ENCODE measurements at places on chromosomes 3 and 15. TPM values are rescaled to one million over a fixed set of nuclear protein-coding genes. Genes with fewer than 3 reads are reported as not detected.

Gene OSTN
- not detected for total RNA-seq

Gene NPAP1
- not detected for total RNA-seq

Gene DAPK2
- 1.5 TPM for total RNA-seq

Gene SMCO1
- not detected for total RNA-seq

Gene BFSP2
- not detected for total RNA-seq

Gene PRR20G
- total RNA-seq: not detected

Gene SLC28A2
- total RNA-seq: not detected

Gene GOLGA8S
- total RNA-seq: 0.17 TPM

Gene CACNA2D2
- 1.2 TPM for total RNA-seq

Gene EPM2AIP1
- total RNA-seq: 9.5 TPM

Gene NR1I2
- not detected for total RNA-seq

Gene PATL2
- 0.42 TPM for total RNA-seq

Gene CFAP91
- 6.5 TPM for total RNA-seq

Gene LRRC58
- 36.5 TPM for total RNA-seq

Gene HTR3E
- not detected for total RNA-seq

Gene GRM7
- not detected for total RNA-seq

Gene IRAK2
- 3.2 TPM for total RNA-seq

Gene HYAL3
- total RNA-seq: 3.0 TPM

Gene FHIT
- 5.6 TPM for total RNA-seq

Gene SETD2
- total RNA-seq: 52.2 TPM

Gene CCDC80
- 213 TPM for total RNA-seq

Gene APBA2
- total RNA-seq: 5.4 TPM

Gene FOXB1
- total RNA-seq: not detected

Gene RCCD1
- 5.3 TPM for total RNA-seq

Gene DNASE1L3
- total RNA-seq: 2.2 TPM

Gene KLHDC8B
- 78.6 TPM for total RNA-seq

Gene LRTM1
- not detected for total RNA-seq

Gene C3orf85
- total RNA-seq: not detected
